RKO (cell line): ENCODE measurements at places on chromosomes 4 and X.
A peak's percentile ranks its signal among the peaks of the same experiment; 100 is the strongest.

DNA sequence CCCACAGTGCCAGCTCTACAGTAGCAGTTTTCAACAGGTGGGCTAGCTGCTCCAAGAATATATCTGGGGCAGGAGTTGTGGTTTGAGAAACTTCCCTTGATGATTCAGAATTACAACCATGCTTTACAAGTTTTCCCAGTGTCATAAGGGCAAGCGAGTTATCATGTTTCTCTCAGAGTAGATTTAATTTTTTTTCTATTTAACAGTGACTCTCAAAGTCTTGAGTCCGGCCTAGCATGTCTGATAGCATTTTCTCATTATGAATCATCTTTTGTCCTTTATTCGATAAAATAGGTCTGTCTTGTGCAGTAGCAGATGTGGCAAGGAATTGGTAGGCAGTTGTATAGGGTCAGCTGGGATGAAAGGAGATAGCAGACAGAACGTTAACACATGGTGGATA lies 62.2 kb upstream of the SPANXD start:
- no peak for DNase-seq

DNA sequence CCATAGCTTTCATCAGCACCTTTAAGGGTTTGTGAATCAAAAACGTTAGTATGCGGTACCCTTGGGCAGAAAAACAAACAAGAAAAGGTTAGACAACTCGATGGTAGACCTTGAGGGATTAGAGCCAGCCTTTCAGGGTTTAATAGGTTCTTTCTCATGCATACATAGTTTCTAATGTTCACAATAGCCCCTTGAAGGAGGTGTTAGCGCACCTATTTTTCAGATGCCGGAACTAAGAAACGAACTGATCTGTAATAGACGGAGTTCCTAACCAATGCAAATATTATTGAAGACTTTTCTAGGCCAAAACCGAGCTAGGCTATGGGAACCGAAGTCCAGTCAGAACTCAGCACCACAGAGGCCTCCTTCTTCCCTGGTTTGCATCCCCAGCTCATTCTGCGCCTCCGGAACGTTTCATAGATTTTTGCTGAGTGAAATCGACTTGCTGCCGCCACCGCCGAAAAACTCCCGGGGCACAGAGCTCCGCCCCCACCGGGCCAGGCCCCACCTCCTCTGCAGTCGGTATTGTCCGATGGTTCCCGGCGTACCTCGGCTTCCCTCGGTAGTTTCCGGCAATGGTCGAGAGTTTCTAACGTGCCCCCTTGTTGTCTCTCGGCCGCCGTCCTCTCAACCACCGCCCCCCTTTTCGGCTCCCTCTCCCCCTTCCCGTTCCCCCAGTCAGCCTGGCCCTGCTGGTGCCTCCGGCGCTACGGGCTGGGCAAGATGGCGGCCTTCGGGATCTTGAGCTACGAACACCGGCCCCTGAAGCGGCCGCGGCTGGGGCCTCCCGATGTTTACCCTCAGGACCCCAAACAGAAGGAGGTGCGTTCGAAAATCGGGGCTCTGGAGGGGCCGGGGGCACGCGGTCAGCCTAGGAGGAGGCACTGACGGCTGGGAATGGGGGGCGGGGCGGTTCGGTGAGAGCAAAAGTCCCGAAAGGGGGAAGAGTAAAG lies at the start of gene MED12:
Gene MED12 (plus strand): TSS at position 565 of the 953 bp plus-strand sequence. CDS start 159 bp downstream, at position 724.
- peak; percentile 72 for DNase-seq

DNA sequence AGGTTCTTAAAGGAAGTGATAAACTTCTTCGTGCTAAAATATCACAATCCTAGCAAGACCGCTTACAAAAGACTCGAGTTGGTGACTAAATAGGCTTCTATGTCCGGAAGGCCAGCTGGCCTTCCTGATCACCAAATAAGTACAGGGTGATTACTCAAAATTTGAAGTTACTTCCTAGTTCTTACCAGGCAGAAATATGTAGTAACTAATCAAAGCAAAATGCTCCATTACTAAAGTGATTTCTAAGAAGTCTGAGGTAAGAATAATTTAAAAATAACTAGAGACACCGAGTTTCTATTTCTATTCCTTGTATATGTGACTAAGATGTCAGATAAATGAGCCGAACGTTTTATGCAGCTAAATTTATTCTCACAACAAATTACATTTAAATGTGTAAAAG lies 62.2 kb downstream of the NSUN7 start:
- no peak for DNase-seq

- DNase-seq = peak; percentile 79
Observed at GRCh38 chrX:37998586-37999262, 7.6 kb upstream of the SYTL5 start.

DNA sequence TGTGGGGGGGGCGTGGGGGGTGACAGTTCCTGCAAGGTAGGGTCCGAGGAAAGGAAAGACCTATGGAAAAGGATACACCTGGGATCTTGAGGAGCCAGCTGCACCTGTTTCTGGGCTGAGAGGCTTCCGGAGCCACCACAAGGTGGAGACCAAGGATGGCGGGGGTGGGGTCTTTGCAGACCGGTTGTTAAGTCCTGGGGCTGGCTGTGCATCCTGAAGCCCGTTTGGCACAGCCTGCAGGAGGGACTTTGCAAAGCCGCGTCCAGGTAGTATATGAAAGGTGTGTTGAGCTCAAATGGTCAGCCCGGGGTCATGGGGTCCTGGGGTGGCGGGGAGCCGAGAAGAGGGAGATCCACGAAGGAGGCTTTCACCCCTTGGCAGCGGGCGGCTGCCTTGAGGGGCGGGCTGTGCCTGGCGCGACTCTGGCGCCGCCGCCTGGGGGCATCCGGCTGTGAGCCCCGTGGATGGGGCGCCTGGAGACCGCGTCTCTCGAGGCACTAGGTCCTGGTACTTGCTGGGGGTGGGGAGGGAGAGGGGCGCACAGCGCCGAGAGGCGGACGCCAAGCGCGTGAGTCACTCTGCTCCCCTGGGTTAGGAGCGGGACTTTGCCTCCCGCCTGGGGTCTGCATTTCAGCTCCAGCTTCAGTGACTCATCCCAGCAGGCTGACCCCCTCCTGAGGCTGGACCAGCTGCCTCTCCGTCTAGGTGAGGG lies 58.2 kb upstream of the DYNLT3 start:
- DNase-seq = no peak

- no peak for DNase-seq
Observed at GRCh38 chr4:139461022-139461628, 7.2 kb downstream of the RAB33B start.

DNA sequence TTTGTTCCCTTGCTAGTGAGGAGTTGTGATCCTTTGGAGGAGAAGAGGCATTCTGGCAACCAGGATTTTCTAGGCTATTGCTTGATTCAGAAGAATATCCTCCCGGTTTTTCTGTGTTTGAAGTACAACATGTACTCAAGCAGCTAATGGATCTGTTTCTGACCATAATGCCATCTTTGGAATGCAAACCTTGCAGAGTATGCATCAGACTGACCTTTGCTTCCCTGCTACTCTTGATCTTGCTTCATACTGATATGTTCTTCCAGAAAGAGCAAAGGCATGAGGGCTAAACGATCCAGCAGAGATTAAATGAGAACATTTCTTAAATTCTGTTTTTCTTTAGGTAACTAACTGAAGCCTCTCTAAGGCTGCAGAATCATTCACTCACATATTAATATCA lies 265.4 kb upstream of the SLC7A11 start:
- no peak for DNase-seq

GRCh38 chr4:59060002-59060846 lies 1950.0 kb upstream of the IGFBP7 start:
- DNase-seq = no peak

DNA sequence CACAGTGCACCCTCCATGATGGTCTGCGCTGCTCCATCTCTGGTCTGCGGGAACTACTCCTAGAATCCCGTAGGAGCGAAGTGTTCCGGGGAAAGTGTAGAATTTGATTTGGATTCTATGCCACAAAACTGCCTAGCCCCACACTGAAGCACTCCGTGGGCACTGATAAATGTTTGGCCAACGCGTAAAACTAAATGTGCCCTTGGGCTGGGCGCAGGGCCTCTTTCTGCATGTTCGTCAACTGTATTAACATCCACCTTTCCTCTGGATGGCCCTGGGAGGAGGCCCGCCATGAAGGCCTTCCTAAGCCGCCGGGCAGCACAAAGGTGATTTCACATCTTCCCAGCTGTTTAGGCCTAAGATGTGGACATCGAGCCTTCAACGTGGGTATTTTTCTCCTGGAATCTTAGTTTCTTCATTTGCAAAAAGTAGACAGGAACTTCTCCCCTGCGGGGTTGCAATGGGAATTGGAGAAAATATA lies 2.6 kb downstream of the MSX1 start:
- DNase-seq = no peak

DNA sequence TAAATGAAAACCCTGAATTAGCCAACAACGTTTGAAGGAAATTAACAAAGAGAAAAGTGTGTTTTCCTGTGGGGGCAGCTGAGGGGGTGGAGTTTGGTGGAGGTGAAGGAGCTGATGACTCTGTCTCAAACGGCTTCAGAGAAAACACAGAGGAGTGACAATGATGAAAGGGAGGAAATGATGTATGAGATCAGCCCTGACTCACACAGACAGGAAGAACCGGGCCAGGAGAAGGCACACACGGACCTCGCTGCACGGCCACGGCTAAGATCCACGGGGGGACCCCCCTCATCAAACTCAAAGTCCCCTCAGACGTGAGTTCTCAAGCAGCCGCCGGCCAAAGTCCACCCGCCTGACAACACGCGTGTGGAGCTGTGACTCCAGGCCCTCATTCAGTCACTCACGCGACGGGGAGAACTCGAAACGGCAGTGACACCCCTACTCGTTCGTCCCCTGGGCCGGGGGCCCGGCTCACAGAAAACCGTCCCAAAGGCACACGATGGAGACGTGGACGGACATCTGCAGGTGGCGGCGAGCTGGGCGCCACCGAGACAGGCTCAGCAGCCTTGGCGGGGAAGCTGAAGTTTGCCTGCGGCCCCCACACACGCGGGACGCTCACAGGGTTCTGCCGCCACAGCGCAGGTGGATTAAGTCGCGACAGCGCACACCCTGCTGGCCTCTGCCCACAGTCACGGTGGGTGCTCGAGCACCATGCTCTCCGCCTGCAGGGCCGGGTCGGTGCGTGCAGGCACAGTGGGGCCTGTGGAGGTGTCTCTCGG lies 28.8 kb downstream of the PPP2R3B start:
- peak; percentile 48 for DNase-seq

DNA sequence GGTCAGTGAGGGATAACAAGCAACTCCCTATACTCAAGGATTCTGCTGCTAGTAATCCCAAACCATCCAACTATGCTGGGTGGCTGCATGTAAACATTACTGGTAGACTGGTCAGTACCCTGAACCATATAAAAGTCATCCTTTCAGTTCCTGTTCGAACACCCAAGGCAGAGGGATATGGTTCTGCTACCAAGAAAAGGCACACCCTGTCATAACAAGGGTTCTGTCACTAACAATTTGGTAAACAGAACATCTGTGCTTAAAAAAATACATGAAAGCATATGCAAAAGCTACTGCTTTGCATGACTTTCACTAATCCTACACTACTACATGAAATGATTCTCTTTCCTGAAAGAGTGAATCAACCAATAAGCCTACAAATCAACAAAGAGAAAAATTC lies 76.8 kb upstream of the MCF2 start:
- no peak for DNase-seq

- DNase-seq = no peak
Observed at GRCh38 chr4:96149894-96150293, 310.0 kb downstream of the PDHA2 start.

DNA sequence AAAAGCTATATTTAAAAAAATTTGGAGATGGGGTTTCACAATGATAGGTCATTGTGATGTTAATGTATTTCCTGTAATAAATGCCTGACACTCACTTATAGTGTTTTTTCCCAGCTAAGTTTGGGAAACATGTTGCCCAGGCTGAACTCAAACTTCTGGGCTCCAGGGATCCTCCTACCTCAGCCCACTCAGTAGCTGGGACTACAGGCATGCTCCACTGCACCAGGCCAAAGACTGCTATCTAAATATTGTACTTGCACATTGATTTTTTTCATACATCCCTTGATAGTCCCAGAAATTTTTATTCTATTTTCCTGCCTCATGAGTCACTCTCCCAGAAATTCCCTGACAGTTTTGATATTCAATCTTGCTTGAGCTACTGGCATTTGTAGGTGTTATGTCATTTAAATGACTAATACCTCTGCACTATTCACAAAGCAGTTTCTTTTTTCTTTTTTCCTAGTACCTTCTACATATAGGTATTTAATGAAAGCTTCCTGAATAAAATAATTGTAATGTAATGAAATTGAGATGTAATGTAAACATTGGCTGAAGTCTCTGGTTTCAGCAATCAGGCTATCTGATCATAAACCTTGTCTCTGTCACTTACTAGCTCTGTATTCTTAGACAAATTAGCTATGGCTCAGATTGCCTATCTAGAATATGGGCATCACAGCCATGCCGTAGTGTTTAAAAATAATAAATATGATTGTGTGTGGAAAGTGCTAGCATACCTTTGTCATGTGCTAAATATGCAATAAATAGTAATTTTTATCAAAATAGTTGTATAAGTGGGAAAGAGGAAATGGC lies 1973.0 kb upstream of the AGA start:
- DNase-seq = peak; percentile 2

GRCh38 chrX:127459790-127460189 lies 592.4 kb downstream of the ACTRT1 start:
- no peak for DNase-seq

GRCh38 chr4:156545003-156545785 lies 426.4 kb downstream of the PDGFC start:
- DNase-seq = no peak

- DNase-seq = no peak
Observed at GRCh38 chrX:10482261-10482660, 138.1 kb downstream of the MID1 start.

- peak; percentile 32 for DNase-seq
Observed at GRCh38 chr4:120630427-120630826, 292.1 kb downstream of the PRDM5 start.

- no peak for DNase-seq
Observed at GRCh38 chr4:53005149-53005546, 143.0 kb downstream of the RASL11B start.

DNA sequence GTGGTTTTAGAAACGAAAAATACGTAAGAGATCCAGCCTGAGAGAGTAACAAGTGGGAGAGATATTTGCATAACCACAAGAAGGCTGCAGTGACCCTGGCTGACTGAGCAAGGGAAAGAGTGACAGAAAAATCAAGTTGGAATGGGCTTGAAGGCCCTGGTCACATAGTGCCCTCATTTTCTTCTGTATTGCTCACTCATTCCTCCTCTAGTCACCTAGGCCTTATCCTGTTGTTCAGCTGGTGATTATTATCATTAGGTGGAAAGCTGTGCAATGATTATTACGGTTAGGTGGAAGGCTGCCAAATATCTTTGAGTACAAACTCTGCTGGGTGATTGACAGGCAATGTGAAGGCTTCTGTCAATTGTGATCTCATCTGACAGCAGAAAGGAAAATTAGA lies 2384.1 kb downstream of the PCDH7 start:
- DNase-seq = no peak
